ENCODE measurements at places on chromosomes 5 and 9.

GRCh38 chr9:79221084-79221483 lies 350.7 kb upstream of the TLE4 start:
- no peaks in the 10 kb centered on the region for H3K27me3 ChIP-seq
- DNase-seq, result no peak
- H3K4me3 ChIP-seq, result no peak overlapping the region
- H3K4me1 ChIP-seq, result no peaks in the 10 kb centered on the region
- no peaks in the 10 kb centered on the region for H3K36me3 ChIP-seq

DNA sequence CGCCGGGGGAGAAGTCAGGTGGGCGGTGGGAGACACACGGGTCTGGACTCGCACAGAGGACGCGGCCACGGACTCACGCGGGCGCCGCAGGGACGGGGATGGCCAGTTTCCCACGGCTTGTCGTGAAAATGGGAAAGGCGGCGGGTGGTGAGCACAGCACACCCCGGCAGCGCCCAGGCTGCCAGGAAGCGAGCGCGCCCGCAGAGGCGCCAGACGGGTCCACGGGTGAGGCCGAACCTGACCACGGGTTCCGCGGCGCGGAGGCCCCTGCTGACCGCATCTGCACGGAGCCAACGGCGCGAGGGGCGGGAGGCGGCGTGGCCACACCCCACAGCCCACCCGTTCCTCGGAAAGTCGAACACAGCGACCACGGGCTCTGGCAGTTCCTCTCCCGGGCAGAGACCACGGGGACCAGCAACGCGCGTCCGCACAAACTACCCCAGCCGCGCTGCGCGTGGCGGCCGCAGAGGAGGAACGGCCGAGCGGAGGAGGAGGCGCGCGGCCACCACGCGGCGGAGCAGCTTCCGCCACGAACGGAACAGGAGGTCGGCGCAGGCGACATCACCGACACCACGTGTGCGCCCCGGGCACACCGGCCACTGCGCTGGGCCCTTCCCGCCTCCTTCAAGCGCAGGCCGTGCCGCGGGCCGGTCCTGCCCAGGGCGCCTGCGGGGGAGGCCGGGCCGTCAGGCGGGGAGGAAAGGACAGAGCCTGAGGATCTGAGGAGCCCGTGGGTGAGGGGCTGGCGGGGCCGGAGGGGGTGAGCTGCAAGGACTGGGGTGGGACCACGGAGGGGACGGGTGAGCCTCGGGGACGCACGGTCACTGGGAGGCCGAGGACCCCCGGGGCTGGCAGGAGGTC lies 5.6 kb downstream of the EXD3 start:
- H3K27me3 ChIP-seq, result no peaks in the 10 kb centered on the region
- peaks cover 9% of the 10 kb centered on the region for H3K36me3 ChIP-seq
- H3K4me1 ChIP-seq, result peaks cover 3% of the 10 kb centered on the region
- H3K27ac ChIP-seq, result peak overlapping the region; percentile 41
- H3K4me3 ChIP-seq, result no peak overlapping the region

DNA sequence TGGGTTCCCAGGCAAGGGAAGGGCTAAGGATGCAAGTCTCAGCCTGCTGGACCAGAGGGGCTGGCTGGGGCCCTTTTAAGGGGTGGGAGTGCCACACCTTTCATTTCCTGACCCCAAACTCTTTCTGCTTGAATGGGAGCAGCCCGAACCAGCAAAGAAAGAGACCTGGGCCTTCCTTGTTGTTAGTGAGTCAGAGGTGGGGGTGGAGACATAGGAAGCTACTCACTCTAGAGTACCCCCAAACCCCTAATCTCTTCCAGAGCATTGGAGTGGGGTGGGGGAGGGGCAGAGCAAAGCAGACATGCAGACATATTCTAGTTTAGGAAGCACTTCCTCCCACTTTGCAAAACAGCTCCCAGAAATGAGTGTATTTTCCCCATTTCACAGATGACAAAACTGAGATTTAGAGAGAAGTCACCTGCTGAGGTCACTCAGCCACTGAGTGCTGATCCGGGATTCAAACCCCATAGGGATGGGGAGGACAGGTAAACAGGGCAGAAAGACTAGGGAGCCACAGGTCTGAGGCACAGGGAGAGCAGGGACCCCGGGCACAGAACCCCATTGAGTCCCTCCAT lies 6.0 kb upstream of the AQP3 start:
- no peak overlapping the region for H3K27ac ChIP-seq
- H3K4me3 ChIP-seq, result no peak overlapping the region
- no peak for DNase-seq
- no peaks in the 10 kb centered on the region for H3K36me3 ChIP-seq
- H3K4me1 ChIP-seq, result no peaks in the 10 kb centered on the region
- H3K27me3 ChIP-seq, result no peaks in the 10 kb centered on the region

DNA sequence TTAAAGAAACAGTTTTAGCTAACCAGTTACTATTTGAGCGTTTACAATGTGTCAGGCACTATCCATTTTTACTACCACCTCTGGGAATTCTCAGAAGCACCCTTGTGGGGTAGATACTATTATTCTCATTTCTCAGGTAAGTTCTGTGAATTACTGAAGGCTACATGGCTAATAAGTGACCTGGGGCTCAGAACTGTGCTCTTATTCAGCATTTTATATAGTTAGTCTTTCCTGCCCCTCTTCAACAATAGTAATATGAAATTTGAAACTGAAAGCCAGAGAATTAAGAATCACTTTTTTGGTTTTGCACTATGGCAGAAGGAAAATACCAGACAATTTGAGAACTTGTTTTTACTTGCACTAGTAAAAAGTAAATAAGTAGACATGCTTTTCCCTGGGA lies 11.8 kb downstream of the ELL2 start:
- no peak overlapping the region for H3K27ac ChIP-seq
- H3K4me1 ChIP-seq, result no peaks in the 10 kb centered on the region
- no peaks in the 10 kb centered on the region for H3K36me3 ChIP-seq
- DNase-seq, result no peak

DNA sequence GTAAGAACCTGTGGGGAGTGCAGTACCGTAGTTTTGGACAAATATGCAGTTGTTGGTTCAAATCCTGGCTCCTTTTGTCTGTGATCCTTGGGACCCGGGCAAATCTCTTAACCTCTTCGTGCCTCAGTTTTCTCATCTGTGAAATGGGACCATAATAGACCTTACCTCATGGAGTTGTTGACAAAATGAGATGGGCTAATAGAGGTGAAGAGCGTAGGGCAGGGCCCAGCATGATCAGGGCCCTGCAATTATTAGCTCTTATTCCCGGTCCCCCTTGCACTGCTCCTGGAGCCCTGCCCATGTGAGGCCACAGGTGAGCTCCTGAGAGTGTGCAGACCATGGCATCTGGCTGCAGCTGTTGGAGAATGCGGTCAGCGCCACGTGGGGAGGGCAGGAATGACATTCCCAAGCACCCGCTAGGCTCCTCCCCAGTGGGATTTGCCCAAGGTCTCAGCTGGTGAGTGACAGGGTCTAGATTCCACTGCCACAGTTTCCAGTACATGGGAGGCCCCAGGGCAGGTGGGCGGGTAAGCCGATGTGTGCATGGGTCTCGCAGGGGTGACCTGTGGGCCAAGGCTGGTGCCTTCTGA lies 41.0 kb downstream of the NEK6 start:
- H3K27me3 ChIP-seq, result no peaks in the 10 kb centered on the region
- no peak overlapping the region for H3K4me3 ChIP-seq
- peaks cover 23% of the 10 kb centered on the region for H3K36me3 ChIP-seq
- peaks cover 29% of the 10 kb centered on the region for H3K4me1 ChIP-seq
- no peak for DNase-seq
- no peak overlapping the region for H3K27ac ChIP-seq

GRCh38 chr9:76032038-76032796 lies 141.7 kb downstream of the PCSK5 start:
- H3K27me3 ChIP-seq, result no peaks in the 10 kb centered on the region
- peaks cover 18% of the 10 kb centered on the region for H3K36me3 ChIP-seq
- DNase-seq, result no peak
- no peaks in the 10 kb centered on the region for H3K4me1 ChIP-seq
- H3K27ac ChIP-seq, result peak overlapping the region; percentile 49
- peak overlapping the region; percentile 18 for H3K4me3 ChIP-seq

DNA sequence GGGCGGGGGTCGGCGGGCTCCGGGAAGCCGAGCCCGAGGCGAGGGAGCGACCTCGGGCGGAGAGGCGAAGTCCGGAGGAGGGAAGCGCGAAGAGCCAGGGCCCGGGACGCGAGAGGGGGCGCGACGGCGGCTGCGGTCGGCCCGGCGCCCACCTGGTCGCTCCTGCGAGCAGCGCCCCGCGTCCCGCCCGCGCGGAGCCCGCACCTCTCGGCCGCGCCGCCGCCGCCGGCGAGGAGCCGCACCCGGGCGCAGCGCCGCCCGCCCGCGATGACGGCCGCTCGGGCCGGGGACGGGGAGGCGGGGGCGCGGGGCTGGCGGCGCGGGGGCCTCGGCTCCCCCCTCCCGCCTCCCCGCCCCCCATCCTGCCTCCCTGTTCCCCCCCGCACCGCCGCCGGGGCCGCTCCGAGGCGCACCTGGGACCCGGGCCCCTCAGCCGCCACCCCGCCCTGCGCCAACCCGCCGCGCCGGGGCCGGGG lies 2.6 kb downstream of the NR5A1 start:
- H3K27ac ChIP-seq, result no peak overlapping the region
- peaks cover 6% of the 10 kb centered on the region for H3K4me1 ChIP-seq
- peaks cover 13% of the 10 kb centered on the region for H3K27me3 ChIP-seq
- peak overlapping the region; percentile 45 for H3K4me3 ChIP-seq

DNA sequence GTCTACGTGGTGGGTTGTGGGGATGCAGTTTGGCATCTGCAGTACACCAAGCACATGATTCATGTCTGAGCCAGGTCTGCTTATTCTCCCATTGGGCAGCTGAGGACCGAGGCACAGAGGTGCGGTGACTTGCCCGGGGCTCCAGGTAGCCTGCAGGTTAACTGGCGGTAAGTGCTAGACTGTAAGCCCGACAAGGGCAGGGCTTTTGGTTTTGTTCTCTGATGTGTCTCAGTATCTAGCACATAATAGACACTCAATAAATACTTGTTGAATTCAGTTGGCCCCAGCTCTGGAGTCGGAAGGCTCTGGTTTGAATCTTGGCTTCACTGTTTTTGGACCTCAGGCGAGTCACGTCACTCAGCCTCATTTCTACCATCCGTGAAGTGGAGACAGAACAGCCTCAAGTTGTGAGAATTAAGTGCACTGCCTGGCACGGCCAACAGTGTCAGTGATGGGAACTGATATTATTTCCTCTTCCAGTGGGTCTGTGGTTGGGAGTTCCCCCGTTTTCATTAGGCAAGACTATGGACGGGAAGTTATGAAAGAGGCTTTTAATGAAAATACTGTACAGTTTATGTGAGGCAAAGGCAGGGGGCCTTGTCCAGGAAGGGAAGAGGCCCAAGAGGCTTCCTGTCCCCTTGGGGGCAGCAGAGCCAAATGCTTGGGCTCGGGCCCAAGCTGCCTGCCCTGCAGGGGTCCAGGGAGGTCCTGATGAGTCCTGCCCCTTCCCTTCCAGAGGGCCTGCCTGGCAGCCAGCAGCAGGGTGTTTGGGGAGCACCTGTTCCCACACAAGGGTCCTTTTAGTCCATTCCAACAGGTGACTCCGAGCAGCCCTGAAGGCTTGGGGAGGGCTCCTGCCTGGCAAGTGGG lies 3.3 kb downstream of the PRELID1 start:
- H3K4me3 ChIP-seq, result no peak overlapping the region
- no peaks in the 10 kb centered on the region for H3K27me3 ChIP-seq
- H3K27ac ChIP-seq, result no peak overlapping the region

DNA sequence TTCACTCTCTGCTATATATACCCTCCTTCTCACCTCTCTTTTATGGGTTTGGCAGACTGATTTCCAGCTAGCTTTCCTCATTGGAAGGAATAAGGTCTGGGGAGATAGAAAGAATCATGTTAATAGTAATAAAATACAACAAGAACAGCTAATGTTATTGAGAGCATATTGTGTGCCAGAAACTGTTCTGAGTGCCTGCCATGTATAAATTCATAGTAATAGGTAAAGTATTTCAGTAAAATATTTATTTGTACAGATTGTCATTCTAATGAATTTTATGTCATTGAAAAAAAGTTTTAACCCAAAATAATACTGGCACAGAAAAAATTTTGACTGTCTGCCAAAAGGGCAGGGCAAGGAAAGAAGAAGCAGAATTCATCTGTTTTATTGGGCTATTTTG lies 834.9 kb upstream of the ZNF608 start:
- DNase-seq, result no peak
- H3K4me3 ChIP-seq, result no peak overlapping the region
- H3K36me3 ChIP-seq, result no peaks in the 10 kb centered on the region
- H3K4me1 ChIP-seq, result no peaks in the 10 kb centered on the region

DNA sequence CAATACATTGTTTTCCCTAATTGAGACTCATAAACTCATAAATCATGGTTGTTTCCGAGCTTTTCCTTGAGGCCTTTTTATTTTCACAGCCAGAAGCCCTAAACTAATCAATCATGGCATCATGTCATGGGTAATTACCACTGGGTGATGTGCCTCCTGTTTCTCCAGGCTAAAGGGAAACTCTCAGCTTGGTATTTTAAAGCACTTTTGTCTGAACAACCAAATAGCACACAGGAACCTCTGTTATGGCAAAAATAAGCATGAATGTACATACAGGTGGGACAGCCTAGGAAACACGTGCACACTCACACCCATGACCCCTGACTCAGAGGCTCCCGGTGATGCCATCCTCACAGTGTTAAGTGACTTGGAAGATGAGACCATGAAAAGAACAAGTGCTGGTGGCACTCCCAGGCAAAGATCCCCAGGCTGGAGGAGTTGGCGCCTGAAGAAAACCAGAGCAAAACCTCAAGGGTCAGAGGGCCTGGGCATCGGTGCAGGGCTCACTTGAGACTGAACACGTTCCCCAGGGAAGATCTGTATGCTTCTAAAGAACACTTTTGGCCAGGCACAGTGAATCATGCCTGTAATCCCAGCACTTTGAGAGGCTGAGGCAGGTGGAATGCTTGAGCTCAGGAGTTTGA lies 154.3 kb downstream of the ROR2 start:
- H3K4me1 ChIP-seq, result no peaks in the 10 kb centered on the region
- no peak overlapping the region for H3K4me3 ChIP-seq
- DNase-seq, result no peak
- no peaks in the 10 kb centered on the region for H3K36me3 ChIP-seq
- H3K27me3 ChIP-seq, result no peaks in the 10 kb centered on the region

GRCh38 chr9:18362901-18363685 lies 110.9 kb upstream of the ADAMTSL1 start:
- DNase-seq, result no peak
- no peaks in the 10 kb centered on the region for H3K27me3 ChIP-seq
- no peak overlapping the region for H3K27ac ChIP-seq
- H3K36me3 ChIP-seq, result no peaks in the 10 kb centered on the region

DNA sequence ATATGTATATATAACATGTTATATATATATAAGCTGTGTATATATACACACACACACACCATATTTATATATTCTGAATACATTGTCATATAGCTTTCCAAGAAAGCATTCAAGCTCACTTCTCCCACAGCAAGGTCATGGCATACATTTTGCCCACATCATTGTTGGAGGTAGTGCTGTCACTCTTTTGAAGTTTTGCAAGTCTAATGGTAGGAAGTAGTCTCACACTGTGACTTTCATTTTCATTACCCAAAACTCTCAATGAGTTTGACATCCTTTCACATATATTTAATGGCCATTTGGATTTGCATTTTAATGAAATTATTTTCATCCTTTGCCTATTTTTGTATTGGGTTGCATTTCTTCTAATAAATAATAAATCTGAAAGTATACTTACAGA lies 59.8 kb upstream of the COX7C start:
- no peak overlapping the region for H3K4me3 ChIP-seq
- H3K4me1 ChIP-seq, result no peaks in the 10 kb centered on the region
- no peaks in the 10 kb centered on the region for H3K27me3 ChIP-seq
- H3K27ac ChIP-seq, result no peak overlapping the region
- no peaks in the 10 kb centered on the region for H3K36me3 ChIP-seq

Measured in ascending aorta (tissue), 2 donors.